Stimulated activated CD8-positive, alpha-beta memory T cell treated with anti-CD3 and anti-CD28 coated beads, Interleukin-4, amount 100 ng/mL, for 1 hour (primary cell): ENCODE measurements at places on chromosomes 7 and 10.

- no peak for DNase-seq
These were observed 55.6 kb downstream of the STEAP1B start for GRCh38 chr7:22444181-22444971.

DNA sequence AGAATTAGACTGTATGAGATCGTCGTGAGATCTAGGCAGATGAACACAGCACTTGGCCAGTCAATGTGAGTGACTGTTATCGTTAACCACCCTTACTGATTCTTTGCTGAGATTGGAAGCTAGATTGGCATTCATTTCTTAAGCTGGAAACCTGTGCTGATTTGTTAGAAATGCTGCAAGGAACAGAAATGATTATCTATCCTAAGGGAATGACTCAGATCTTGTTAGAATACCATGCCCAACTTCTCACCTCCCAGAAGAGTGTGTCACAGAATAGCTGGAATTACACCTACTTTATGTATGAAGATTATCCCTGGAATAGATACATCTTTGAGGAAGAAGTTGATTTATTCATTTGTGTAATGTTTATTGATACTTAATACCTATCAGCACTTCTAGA lies 275.2 kb downstream of the AUTS2 start:
- DNase-seq: no peak

- no peak for DNase-seq
These were observed 625.1 kb upstream of the MKI67 start for GRCh38 chr10:128751284-128751683.

DNA sequence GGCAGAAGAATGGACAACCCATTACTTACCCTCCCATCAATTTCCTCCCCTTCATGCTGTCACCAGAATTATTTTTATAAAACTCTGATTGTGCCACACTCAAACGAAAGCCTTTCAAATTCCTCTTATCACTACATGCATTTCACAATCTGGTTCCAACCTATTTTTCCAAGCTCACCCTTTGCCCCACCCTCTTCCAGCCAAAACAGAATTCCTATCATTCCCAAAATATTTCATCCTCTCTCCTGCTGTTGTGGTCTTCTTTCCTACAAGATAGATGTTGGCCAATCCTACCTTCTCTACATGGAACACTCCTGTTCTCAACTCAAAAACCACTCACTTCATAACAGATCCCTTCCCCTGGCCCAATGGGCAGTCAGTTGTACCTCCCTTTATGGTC lies 111.5 kb downstream of the ELAPOR2 start:
- no peak for DNase-seq

GRCh38 chr10:58854811-58855210 lies 321.6 kb upstream of the PHYHIPL start:
- DNase-seq: no peak

GRCh38 chr7:11707606-11708193 lies 124.3 kb downstream of the THSD7A start:
- DNase-seq: no peak

GRCh38 chr10:131162866-131163843 lies 148.4 kb downstream of the TCERG1L start:
- DNase-seq: no peak

DNA sequence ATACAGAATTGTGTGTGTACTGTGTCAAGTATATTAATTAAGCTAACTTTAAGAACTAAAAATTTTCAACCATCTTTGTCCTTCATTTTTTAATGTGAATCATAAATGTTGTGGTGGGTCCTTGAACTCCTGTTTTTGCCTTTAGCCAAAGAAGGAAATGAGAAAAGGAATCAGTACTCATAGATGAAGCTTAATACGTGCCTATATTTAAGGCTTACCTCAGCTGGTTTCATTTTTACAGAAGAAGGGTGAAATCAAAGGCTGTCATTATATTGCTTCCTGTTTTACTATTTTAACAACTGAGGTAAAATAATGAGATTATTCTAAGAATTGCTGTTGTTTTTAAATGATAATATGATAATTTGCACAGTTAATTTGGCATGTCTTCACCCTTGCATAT lies 6.3 kb upstream of the SNX13 start:
- DNase-seq: no peak

GRCh38 chr10:129929343-129930292 lies 34.5 kb downstream of the EBF3 start:
- no peak for DNase-seq
